ENCODE measurements at places on chromosomes 6 and 20.

- no peak for ATAC-seq
Observed at GRCh38 chr6:144331491-144331969, 46.4 kb downstream of the UTRN start.

- no peak for ATAC-seq
Observed at GRCh38 chr20:10739134-10739533, 65.3 kb upstream of the JAG1 start.

- ATAC-seq = no peak
Observed at GRCh38 chr6:13259393-13259792, 68.9 kb downstream of the TBC1D7 start.

- peak; percentile 6 for ATAC-seq
Observed at GRCh38 chr6:89818977-89819335, 638 bp downstream of the MDN1 start.

GRCh38 chr6:409370-409972 is 17.9 kb downstream of the IRF4 start:
- ATAC-seq = no peak

Measured in activated CD4-positive, CD25-positive, alpha-beta regulatory T cell treated with anti-CD3 and anti-CD28 coated beads, Interleukin-2, amount 50 U/mL, for 24 hours (primary cell).